ENCODE measurements at places on chromosomes 7 and 10. TPM values are rescaled to one million over a fixed set of nuclear protein-coding genes. Genes with fewer than 3 reads are reported as not detected.
A peak's percentile ranks its signal among the peaks of the same experiment; 100 is the strongest.

PNPLA8 gene
- 7.2 TPM for polyA plus RNA-seq

ITPRID1 gene
- not detected for polyA plus RNA-seq

BRI3 gene
- polyA plus RNA-seq, result 108 TPM

THSD7A gene
- 0.49 TPM for polyA plus RNA-seq

DRGX gene
- 0.11 TPM for polyA plus RNA-seq

HTRA1 gene
- 291 TPM for polyA plus RNA-seq

OR2A25 gene
- polyA plus RNA-seq, result not detected

JCAD gene
- polyA plus RNA-seq, result 25.7 TPM

FANK1 gene
- 13.6 TPM for polyA plus RNA-seq

SLC16A9 gene
- 6.7 TPM for polyA plus RNA-seq

LIPK gene
- polyA plus RNA-seq, result not detected

GARIN1A gene
- 1.2 TPM for polyA plus RNA-seq

CRHR2 gene
- polyA plus RNA-seq, result not detected

NANOS1 gene
- 0.86 TPM for polyA plus RNA-seq

RARRES2 gene
- polyA plus RNA-seq, result 0.26 TPM

GARS1 gene
- polyA plus RNA-seq, result 301 TPM

C10orf88 gene
- polyA plus RNA-seq, result 3.6 TPM

GRCh38 chr7:46524350-46524749 lies 603.3 kb upstream of the IGFBP3 start:
- no peak for DNase-seq

- DNase-seq, result peak; percentile 39
Measured at GRCh38 chr7:120272701-120273475, at the start of gene KCND2. Gene KCND2 (plus strand): TSS chr7:120273175.

DNA sequence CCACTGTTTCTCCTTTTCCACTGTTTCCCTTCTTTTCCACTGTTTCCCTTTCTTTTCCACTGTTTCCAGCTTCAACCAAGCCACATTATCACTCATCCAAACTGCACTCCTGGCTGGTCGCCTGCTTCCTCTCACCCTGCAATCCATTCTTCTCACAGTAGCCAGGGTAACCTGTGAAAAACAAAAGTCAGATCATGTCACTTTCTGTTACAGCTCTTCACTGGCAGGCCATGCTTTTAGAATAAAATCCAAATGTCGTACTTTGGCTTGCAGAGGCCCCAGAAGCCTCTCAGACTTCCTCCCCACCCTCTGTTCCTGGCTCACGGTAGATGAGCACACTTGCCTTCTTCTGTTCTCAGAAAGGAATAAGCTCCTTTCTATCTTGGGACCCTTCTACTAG lies 33.9 kb downstream of the STARD3NL start:
- no peak for DNase-seq

GRCh38 chr7:8146788-8147413 lies 115.1 kb downstream of the ICA1 start:
- no peak for DNase-seq

- DNase-seq, result no peak
Measured at GRCh38 chr10:102994531-102995295, 76.6 kb downstream of the CNNM2 start.

DNA sequence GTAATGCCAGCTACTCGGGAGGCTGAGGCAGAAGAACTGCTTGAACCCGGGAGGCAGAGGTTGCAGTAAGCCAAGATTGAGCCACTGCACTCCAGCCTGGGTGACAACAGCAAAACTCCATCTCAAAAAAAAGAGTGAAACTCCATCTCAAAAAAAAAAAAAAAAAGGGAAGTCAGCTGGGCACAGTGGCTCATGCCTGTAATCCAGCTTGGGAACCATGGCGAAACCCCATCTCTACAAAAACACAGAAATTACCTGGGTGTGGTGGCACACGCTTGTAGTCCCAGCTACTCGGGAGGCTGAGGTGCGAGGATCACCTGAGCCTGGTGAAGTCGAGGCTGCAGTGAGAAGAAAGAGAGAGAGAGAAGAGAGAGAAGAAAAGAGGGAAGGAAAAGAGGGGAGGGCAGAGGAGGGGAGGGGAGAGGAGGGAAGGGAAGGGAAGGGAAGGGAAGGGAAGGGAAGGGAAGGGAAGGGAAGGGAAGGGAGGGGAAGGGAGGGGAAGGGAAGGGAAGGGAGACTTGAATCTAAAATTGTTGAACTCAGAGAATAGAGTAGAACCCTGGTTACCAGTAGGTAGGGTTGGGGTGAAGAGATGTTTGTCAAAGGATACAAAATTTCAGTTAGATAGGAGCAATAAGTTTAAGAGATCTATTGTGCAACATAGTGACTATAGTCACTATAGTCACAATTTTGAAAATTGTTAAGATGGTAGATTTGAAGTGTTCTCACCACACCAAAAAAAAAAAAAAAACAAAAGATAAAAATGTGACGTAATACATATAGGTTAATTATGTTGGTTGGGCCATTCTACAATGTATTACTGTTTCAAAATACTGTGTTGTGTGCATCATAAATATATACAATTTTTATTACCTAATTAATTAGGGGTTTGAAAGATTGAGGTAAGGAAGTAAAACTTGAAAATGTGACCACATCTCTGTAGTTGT lies 2.5 kb downstream of the SLC16A9 start:
- no peak for DNase-seq

- DNase-seq, result no peak
Measured at GRCh38 chr10:130022511-130023299, 58.6 kb upstream of the EBF3 start.

DNA sequence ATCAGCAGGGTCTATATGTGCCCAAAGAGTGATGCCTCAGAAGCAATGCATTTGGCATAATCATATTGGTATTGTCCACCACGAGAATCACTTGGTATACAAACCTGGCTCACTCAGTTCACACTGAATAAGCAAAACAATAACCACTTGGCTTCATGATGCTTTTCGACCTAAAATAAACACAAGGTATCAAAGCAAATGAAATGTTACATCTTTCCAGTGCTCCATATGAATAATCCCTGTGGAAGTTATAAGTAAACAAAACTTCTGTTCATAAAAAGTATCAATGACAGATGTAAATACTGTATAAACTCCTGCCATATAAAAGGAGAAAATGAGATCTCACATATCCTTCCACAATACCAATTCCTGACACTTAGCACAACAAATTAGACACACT lies 29.8 kb upstream of the EBLN1 start:
- no peak for DNase-seq

GRCh38 chr7:107167483-107168232 lies 1.1 kb upstream of the HBP1 start:
- peak; percentile 52 for DNase-seq

- DNase-seq, result no peak
Measured at GRCh38 chr10:121411004-121411403, 187.2 kb downstream of the FGFR2 start.

GRCh38 chr7:69605070-69605469 lies 6.8 kb downstream of the AUTS2 start:
- no peak for DNase-seq

- no peak for DNase-seq
Measured at GRCh38 chr10:103739039-103739764, 116.2 kb downstream of the SH3PXD2A start.

GRCh38 chr7:16484453-16485158 lies 19.1 kb upstream of the SOSTDC1 start:
- DNase-seq, result no peak

DNA sequence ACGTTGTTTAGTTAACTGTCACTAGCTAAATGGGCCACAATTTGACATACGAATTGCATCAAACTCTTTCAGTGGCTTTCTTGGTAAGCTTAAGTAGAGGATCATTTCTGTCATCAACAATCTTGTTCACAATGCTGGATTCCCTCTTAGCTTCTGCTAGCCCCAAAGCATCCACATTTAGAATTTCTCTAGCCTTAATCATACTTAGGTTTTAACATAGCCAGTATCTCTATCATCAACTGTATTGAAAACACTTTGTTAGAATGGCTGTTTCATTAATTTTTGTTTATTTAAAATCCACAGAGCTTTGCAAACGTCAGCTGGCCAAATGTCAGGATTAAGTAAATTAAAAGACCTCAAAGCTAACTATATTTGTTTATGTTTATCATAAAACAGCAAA lies 41.1 kb downstream of the ABRAXAS2 start:
- no peak for DNase-seq

DNA sequence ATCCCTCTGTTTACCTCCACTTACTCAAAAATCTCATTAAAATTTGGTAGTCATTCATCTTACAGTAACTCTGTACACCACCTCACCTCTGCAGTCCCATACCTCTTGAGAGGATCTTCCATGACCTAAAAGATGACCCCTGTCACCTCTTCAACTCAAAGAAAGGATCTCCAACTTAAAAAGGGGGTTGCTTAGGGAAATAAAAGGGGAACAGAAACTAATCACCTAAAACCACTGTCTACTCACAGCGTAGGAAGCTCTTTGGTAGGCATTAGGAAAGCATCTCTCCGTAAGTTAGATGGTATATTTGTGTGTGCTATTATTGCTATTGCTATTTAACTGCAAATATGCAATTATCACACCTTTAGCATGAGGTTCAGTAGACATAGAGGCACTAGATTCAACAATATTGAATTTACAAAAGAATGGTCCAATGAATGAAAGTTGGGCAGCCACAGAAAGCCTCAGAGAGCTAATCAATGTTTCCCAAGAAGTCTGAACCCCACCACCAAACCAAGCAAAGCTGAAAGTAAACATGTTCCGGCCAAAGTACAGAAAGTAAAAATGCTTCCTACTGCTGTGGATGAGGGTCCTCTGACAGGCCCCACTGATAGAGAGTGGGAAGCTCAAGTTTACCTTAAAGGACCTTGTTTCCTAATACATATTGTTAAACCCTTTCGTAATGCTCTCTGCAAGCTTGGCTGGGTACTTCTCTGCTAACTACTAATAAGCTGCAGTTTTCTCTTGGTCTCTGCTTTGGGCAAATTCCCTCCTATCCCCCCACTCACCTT lies 105.8 kb downstream of the GRM8 start:
- no peak for DNase-seq

GRCh38 chr7:73436031-73436929 lies 2.7 kb downstream of the FZD9 start:
- peak; percentile 64 for DNase-seq

DNA sequence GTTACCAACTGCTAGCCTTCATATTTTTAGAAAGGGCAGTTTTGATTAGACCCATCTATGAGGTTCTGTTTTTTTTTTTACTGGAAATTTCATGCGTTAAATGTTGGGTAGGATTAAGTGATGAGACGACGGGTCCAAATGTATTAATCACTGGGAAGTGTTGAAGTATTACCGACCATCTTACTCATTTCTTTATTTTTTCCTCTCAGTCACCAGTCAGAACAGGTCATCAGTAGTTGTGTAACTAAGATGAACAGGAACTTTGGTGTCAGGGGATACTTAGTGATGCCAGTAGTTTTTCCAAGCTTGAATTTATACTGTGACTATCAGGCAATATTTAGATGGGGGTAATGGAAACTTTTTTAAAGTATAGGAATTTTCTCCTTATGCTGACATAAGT lies 14.2 kb downstream of the TFAM start:
- no peak for DNase-seq

GRCh38 chr10:126185676-126186447 lies 202.4 kb downstream of the ADAM12 start:
- no peak for DNase-seq

DNA sequence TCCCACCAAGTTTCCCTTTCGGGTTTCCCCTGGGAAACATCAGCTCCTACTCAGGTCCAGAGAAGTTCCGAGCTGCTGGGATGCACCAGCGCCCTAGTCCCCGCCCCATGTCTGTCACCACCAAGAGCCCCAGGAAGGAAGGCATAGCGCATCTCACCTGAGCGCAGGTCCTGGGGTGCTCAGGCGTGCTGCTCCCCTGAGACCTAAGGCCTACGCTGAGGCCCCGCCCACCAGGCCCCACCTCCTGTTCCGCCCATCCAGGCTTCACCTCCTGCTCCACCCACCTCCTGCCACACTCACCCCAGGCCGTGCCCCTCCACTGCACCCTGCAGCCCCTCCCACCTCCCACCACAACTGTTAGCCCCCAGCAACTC lies 1.2 kb upstream of the TFR2 start:
- DNase-seq, result peak; percentile 75

DNA sequence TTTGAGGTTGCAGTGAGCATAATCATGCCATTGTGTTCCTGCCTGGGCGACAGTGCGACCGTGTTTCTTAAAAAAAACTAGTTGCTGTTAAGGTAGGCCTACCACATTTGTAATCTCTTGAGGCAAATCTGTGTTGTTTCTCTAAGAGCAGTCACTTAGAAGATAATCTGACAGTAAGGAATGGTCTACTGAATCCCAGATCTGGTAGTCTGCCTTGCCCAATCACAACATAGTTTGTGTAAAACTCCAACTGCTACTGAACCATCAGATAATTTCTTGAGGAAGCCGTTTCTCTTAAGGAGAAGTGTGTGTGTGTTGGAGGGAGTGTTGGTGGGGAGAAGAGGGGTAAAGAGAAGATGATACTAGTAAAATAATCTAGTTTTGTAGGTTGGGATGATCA lies 5.0 kb downstream of the NRF1 start:
- DNase-seq, result no peak
